Stimulated activated CD4-positive, alpha-beta T cell treated with anti-CD3 and anti-CD28 coated beads, Interleukin-12 subunit alpha, Interleukin-12 subunit beta, amount 100 ng/mL, for 4 hours (primary cell): ENCODE measurements at places on chromosomes 5 and 9.
A peak's percentile ranks its signal among the peaks of the same experiment; 100 is the strongest.

DNA sequence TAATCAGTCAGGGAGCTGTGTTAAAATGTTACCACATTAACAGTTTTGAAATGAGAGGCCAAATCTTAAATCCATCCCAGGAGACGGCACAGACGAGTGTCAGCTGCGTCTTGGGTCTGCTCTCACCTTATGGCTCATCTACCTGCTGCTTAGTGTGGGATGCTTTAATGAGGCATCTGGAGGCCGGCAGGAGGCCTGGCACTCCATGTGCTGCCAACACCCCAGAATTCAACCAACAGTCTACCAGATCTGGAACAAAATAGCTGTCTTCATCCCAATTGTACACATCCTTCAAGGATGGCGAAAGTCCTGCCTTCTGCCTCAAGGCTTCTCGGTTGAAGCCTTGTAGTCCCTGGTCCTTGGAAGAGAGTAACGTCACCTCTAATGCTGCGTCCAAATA is 12.0 kb downstream of the PRKACG start:
- no peak for DNase-seq

DNA sequence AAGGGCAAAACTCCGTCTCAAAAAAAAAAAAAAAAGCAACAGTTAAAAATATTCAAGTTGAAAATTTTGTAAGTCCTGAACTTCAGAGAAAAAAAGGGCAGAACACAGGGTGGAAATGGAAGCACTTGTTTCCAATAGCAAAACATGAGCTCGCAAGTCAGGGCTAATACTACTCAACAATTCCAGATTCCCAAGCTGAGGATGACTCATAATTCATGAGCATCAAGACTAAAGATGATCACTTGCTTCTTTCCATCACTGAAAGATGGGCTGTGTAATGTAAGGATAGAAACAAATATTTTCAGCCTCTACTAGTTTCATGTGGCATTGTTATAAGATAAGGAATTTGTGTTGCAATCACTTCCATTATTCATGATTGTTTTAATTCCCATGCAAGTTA is 33.5 kb upstream of the FST start:
- no peak for DNase-seq

DNA sequence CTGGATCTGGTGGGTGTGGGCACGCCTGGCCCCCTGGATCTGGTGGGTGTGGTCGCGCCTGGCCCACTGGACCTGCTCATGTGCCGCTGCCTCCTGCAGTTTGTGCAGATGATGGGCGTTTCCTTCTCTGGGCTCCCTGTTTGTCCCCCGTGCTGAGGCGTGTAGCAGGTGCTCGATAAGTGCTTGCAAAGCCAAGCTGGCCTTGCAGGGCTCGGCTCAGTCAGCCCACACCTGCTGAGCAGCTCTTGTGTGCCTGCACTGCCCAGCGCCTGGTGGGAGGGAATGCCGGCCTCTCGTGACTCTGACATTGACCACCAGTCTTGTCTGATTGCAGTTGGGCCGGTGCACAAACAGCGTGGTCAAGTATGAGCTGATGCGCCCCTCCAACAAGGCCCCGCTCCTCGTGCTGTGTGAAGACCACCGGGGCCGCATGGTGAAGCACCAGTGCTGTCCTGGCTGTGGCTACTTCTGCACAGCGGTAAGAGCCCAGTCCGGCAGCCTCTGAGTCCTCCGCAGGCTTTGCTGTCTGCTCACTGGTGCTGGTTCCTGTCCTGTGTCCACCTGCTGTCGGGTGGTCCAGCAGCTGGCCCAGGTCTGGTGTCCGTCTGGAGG is 102.7 kb upstream of the CACNA1B start:
- DNase-seq, result no peak

- DNase-seq, result no peak
Observed at GRCh38 chr9:121138973-121139372, 62.7 kb downstream of the RAB14 start.

- peak; percentile 12 for DNase-seq
Observed at GRCh38 chr9:31119890-31120454, 1264.5 kb upstream of the ACO1 start.

DNA sequence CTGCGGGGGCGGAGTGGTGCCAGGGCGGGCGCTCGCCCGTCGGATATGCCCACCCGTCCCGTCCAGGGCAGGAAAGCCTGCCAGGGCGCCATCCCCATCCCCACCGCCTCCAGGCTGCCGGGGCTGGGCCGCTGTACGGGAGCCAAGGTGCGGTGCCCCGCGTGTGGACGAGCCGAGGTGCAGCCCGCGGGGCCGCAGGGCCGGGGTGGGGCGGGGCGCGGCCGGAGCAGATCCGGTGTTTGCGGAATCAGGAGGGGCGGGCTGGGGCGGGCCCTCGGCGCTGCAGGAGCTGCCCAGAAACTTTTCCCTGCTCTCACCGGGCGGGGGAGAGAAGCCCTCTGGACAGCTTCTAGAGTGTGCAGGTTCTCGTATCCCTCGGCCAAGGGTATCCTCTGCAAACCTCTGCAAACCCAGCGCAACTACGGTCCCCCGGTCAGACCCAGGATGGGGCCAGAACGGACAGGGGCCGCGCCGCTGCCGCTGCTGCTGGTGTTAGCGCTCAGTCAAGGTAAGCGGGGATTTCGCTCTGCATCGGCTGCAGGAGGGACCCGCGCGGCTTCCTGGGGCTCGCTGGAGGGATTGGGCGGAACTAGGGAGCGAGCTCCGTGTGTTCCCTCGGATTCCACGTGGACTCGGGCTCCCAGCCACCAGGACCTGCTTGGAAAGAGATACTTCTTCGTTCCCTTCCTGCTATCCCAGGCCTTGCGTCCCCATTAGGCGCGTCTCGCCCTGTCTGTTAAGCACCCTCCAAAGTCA is at the start of gene ITGA2:
Gene ITGA2, plus strand, starts transcription at position 328 of the 756 bp plus-strand sequence. Its CDS starts 117 bp downstream, at position 445.
- DNase-seq, result peak; percentile 23

- DNase-seq, result no peak
Observed at GRCh38 chr5:157766902-157767301, 23.4 kb downstream of the LSM11 start.

DNA sequence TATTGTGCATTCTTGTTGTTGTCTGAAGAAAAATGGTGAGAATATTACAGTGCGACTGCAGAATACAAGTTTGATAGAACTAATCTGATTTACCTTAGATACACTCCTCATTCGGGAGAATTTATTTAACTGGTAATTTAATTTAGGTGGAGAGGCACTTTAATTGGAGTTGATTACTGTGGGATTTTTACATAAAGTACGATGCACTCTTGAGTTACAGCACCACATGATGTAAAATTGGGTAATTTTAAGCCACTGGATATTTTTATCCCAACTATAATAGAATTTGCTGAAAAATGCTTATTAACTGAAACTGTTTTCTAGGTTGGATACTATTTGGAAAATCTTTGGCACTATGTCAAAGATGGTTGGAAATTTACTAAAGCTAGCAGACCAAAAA is 35.4 kb upstream of the ALDOB start:
- DNase-seq, result no peak

DNA sequence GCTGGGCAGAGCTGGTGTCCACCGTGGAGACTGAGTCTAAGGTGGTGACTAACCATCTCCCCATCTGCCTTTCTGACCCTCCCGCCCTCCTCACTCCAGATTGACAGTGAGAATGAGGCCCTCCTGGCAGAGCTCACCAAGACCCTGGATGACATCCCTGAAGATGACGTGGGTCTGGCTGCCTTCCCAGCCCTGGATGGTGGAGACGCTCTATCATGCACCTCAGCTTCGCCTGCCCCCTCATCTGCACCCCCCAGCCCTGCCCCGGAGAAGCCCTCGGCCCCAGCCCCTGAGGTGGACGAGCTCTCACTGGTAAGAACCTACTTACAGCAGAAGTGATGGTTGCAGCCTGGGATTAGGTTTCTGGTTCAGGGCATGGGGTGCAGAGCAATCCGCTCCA is 96.5 kb downstream of the PPARGC1B start:
- DNase-seq, result no peak

DNA sequence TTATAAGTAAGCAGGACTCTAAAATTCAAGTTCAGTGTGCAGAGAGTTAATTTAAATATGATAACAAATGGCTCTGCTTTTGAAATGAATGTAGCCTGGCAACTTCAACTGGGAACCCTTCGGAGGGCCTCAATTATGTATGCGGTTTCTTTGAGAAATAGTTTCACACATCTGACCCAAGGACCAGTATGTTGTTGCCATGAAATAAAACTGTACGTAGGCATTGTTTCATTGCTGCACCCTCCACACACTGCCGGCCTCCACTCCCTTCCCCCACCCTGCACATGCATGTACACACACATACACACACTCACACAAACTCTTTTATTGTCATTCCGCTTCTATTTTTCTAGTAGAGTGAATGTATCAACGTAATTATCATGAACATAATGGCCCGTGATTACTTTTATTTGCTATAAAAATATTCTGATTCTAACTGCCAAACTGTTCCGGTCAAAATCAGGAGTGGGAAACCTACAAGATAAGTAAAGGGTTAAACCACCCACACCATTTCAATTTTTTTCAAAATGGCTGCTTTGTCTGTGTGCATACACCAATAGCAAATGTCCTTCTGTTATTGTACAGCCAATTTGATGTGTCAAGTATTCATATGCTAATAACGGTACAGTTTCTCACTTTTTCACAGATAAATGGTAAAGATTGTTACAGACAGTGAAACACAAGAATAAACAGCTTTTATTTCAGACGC is 215.5 kb upstream of the TMEM161B start:
- DNase-seq, result no peak

GRCh38 chr5:98157368-98157767 is 616.1 kb upstream of the RGMB start:
- DNase-seq, result no peak

- no peak for DNase-seq
Observed at GRCh38 chr9:126953041-126953809, 38.6 kb downstream of the RALGPS1 start.

DNA sequence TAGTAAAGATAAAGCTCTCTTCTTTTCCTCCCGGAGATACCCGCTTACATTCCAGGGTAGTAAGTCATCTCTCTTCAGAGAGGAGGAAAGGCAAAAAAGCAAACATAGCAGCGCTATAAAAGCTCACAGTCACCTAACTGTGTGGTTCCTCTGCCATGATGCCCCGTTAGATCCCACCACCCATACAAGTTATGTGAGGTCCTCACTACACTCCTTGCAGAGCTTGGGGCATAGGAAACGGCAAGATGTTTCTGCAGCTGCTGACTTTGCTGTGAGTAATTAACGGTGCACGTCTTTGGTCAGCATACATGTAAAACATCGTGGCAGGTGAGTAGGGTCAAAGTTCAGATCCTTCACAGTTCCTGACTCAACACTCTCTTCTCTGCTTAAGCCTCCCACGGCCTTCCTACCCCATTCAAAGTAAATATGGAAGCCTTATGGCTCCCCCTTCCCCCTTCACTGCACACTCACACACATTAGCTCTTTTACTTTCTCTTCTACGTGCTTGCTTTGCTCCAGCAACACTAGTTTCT is 218.9 kb downstream of the DIRAS2 start:
- no peak for DNase-seq

- DNase-seq, result no peak
Observed at GRCh38 chr9:134339183-134339806, 13.0 kb downstream of the RXRA start.

- no peak for DNase-seq
Observed at GRCh38 chr5:74408150-74409043, 232.1 kb downstream of the ENC1 start.

DNA sequence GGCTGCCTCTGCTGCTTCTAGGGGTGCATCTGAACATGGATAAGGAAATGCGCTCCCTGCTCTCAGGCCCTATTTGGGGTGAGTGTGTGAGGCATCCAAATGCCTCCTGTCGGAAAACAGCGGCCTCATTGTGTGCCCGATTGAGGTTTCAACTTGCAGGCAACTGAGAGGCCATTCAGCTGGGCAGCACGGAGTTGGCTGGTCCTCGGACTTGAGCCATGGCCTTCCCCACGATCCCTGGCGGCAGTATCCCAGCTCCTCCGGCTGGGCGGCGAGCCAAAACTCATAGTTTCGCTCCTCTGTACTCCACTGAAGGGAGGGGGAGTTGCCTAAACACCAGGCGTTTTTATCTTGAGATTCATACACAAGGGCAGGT is 597.3 kb upstream of the SGCD start:
- DNase-seq, result no peak

DNA sequence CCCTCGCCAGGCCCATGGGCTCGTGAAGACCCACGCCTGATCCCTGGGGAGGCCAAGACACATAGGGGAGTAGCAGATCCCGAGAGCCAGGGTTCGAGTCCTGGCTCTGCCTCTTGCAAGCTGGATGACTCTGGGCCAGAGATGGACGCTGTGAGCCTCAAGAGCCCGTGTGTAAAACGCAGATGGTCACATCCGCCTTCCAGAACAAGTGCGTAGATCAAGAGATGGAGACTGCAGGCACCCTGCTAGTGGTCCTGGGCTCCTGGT is 8.2 kb downstream of the ST6GALNAC4 start:
- no peak for DNase-seq

DNA sequence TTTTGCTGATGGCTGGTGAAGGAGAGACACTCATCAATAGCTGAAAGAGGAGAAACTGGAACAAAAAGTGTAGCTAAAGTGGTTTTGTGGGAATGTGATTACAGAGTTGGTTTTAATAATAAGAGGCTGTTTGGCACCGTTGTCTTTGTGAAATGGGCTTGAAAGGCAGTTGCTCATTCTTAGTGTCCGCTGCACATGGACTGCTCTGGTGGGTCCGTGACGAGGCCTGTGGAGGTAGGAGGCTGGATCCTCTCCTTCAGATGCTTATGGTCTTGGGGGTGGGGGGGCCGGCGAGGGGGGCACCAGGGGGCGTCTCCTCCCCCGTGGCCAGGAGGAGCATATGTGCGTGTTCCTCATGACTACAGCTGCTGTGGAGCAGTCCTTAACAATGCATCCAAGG is 29.8 kb downstream of the FUBP3 start:
- no peak for DNase-seq

DNA sequence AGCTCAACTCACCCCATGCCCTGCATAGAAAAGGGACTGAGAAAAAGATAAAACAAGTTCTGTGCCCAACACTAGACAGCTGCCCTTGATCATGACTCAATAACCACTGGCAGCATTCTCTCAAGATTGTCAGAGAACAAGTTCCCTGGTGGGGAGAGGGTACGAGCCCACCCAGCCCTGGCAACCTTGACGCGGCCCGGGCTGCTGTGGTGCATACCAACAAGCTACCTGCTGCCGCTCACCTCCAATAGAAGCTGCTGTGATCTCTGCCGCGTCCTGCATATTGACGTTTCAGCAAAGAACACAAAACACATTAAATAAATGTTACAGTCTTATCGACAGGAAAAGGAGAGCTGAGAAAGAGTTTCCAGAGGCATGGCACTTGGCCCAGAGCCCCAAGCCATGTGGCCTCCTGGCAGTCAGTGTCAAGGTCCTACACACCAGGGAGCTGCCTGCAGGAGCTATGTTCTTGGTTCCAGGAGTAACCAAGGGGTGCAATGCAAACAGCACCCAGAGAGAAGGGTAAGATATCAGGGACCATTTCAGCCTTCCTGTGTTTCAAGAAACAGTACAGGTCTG is 28.3 kb downstream of the WHRN start:
- DNase-seq, result no peak

DNA sequence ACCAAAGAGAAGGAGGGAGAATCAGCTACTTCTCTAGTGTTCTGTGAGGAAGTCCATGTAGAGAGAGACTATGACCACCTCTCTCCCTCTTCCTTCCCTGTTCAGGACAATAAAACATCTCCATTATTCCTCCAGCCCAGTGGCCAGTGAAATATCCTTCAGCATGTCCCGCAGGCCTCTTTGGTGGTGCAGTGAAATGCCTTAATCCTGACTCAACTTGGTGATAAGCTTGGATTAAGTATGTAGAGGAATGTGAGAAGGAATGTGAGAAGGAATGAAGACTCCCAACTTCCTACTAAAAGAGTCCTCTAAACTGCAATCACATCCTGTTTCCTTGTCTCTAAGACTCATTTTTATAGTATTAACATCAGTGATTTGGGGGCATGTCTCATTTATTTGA is 167.3 kb downstream of the TRPM3 start:
- no peak for DNase-seq

- DNase-seq, result no peak
Observed at GRCh38 chr5:3198074-3198449, 397.6 kb upstream of the IRX1 start.

GRCh38 chr9:79687131-79687447 is 115.3 kb downstream of the TLE4 start:
- no peak for DNase-seq
